Progenitor cell of endocrine pancreas (in vitro differentiated cells): ENCODE measurements at places on chromosomes 16 and 17. TPM values are rescaled to one million over a fixed set of nuclear protein-coding genes. Genes with fewer than 3 reads are reported as not detected.

DNA sequence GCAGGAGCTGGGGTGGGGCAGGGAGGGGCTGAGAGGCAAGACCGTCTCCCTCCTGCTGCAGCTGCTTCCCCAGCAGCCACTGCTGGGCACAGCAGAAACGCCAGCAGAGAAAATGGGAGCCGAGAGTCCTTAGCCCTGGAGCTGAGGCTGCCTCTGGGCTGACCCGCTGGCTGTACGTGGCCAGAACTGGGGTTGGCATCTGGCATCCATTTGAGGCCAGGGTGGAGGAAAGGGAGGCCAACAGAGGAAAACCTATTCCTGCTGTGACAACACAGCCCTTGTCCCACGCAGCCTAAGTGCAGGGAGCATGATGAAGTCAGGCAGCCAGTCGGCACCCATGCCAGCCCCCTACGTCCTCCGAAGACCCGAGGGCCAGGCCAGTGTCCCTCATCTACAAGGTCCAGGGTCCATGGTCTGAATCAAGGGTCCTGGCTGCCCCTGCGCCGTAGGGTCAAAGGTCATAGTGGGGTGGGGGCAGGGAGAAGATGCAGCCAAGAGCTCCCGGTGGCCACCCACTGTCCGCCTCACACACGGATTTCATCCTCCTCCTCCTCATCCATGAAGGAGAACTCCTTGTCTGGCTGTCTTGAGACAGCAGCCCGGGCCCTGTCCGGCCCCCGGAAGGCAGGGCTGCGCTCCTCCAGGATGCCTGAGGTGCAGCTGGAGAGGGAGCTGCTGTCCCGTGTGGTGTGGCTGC, 23.4 kb upstream of the CPSF4L start:
- no peak for DNase-seq

GRCh38 chr16:54442864-54443263, 156.3 kb upstream of the IRX3 start:
- no peak for DNase-seq

DNA sequence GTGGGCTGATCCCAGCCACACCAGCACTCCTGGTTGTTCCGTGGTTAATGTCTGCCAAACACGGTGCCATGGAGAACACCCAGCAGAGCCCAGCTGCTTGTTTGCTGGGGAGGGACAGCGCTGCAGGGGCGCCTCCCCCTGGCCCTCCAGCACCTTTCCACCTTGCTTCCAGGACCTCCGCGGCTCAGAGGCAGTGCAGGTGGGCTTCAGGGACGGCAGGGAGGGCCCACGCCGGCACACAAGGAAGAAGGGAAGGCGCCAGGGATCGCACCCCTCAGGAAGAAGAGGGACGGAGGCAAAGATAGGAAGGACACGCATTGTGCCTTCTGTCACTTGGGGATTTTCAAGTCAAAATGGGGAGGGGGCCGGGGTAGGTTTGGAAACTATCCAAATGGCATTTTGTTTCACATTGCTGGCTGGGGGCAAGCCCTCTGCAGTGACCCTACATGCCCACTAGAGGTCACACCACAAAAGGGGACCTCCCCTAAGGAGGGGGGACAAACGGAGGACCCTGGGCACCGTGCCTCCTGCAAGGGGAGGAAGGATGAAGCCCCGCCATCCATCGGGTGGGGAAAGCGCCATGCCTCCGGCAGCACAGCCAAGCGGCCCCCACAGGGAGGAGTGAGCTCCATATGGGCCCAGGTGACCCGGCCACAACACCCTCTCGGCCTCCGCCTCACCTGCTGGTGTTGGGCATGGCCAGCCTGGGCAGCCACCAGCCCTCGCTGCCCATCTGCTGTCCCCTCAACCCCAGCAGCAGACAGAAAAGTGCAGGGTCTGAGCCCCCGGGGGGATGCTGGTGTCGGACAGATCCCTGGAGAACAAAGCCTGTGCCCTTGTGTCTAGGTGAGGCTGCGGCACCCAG, 7.5 kb upstream of the C16orf95 start:
- peak; percentile 34 for DNase-seq

Gene TRIM37
- total RNA-seq = 25.9 and 28.8 TPM in 2 replicates

DNA sequence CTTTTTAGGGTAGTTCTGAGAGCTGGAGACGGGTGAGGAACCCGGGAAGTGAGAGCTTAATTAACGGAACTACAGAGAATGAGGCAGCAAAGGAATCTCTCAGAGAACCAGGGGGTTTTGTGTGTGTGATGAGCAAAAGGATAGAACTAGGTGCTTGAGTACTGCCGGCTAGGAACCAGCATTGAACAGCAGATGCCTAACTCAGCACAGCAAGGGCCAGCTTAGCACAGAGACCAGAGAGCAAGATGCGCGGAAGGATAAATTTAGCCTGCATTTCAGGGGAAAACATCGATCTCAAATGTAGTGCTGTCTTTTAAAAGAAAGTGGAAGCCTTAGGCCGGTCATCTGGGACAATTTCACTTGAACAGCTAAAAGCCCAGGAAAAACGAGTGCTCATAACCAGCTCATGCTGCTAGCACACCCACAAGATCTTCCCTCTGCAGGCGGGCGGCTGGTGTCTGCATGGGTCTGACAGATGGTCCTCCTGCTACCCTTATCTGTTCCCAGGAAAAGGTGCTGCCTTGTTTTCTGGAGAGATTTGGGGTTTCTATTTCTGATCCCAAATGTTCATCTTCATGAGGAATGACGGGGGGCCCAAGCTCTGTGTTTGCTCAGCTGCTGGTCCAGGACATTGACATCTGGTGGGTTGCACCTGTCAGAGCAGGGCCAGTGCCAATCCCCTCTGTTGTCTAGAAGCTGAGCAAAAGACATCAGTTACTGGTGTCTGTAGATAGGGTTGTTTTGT, 103.9 kb downstream of the SOCS1 start:
- DNase-seq = no peak

GRCh38 chr16:87316923-87317749, at the start of gene C16orf95:
Gene C16orf95, minus strand, starts transcription at chr16:87317392. Its CDS starts 150 bp downstream, at chr16:87317242.
- DNase-seq = peak; percentile 96

DNA sequence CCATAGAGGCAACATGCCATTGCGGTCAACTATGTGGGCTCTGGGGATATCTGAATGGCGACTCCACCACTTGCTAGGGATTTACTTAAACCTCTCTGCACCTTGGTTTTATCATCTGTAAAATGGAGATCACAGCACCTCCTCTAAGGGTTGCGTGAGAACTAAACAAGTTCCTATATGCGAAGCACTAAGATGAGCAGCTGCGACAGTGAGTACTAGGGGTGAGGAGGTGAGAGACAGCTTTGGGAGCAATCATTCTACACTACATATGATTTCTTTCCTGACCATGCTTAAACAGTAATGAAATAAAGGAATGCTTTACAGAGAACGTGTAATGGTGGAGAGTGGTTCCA, 61.4 kb downstream of the CREBBP start:
- no peak for DNase-seq

- DNase-seq = no peak
Observed at GRCh38 chr17:30506481-30506880, 29.3 kb downstream of the GOSR1 start.

Gene HASPIN
- total RNA-seq = 8.5 and 8.6 TPM in 2 replicates

GRCh38 chr16:62216837-62217236, 180.6 kb upstream of the CDH8 start:
- no peak for DNase-seq

DNA sequence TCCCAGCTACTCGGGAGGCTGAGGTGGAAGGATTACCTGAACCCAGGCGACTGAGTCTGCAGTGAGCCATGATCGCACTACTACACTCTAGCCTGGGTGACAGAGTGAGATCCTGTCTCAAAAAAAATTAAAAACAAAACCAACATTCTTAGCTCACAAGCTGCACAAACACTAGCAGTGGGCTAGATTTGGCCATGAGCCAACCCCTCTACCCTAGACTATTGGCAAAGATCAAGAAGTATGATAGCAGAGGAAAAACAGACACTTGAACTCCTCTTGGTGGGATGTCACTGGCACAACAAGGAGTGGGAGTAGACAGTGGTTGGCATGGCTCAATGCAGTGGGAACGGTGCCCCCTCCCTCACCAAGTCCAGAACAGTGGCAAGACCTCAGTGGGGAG, 19.6 kb upstream of the RIPOR1 start:
- no peak for DNase-seq

DNA sequence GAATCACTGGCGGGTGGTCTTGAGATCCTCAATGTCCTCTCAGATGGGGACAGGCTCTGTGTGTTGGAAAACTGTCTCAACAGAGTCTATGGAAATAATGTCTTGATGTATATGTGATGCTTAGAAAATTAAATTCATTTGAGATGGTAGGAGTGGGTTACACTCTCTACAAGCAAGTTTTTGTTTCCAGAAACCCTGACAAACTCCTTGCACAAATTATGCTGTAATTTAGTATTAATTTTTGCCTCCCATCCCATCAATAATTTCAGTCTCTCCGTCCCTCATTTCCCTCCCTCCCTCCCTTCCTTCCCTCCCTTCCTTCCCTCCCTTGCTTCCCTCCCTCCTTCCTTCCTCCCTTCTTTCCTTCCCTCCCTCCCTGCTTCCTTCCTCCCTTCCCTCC, 488.0 kb upstream of the C16orf82 start:
- no peak for DNase-seq

Gene ATAD5
- 13.4 and 14.0 TPM in 2 replicates for total RNA-seq

DNA sequence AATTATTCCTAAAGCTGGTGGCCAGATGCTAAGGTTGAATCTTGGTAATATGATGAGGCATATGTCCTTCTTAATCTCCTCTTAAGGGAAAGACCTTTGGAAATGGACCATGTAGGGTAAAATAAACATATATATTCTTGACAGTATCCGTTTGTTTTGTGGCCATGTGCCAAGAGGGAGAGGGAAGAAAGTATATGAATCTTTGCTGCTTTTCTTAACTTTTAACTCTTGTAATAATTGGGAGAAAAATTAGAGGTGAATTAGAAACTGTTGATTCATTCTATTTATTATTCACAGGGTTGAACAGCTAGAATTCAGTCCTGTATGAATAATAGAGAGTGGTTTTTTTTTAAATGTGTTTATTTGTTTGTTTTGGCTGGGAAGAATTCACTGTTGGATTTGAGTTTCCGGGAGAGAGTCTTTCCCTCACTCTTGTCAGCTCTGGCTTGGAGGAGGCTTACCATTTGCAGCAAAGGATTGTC, 31.6 kb downstream of the AATF start:
- no peak for DNase-seq

GRCh38 chr17:42422412-42422957, 571 bp downstream of the CAVIN1 start:
- DNase-seq = no peak

GRCh38 chr17:15917438-15918027, 27.4 kb upstream of the ADORA2B start:
- no peak for DNase-seq

DNA sequence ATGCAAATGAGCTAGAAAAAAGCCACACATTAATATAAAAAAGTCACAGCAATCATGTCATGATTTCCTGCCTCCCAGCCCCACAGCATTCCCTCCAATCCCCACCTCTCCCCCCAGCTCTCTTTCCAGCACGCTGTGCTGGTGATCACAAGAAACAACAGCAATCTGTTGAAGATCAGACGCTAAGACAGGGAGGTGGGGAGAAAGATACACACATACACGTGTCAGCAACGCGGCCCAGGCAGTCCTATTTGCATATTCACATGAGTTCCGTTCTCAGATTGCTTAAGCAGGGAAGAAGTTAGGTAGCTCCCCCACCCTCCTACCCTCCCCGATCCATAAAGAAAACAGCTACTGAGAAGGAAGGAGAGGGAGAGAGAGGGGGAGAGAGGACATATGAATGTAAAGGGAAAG, 405.5 kb upstream of the PSMD7 start:
- DNase-seq = no peak
